GDM1 (cell line): ENCODE measurements at places on chromosomes 7 and 10.

- no peak for DNase-seq
Measured at GRCh38 chr7:157969995-157970394, 617.6 kb downstream of the PTPRN2 start.

DNA sequence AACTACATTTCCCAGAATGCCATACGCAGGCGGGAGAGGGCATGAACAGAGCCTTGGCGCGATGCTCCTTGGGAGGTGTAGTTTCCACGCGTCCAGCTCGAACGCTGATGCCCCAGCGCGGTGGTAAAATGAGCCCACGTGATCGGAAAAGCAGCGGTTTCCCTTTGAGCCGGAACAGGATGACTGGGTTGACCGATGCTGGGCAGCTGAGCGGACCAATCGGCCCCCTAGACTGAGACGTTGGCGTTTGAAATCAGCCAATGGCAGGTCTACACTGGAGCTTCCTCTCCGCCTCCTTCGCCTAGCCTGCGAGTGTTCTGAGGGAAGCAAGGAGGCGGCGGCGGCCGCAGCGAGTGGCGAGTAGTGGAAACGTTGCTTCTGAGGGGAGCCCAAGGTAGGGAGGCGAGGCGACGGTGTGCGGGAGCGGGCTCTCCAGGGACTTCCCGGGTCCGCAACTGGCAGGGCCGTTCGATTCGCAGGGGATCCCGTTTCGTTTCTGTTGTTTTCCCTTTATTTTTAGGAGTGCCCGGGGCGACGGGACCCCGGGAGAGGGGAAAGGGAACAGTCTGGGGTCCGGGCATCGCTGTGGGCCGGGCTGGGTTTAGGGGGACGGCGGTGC lies at the start of gene BUB3:
Gene BUB3, plus strand, starts transcription at position 311 of the 619 bp plus-strand sequence. CDS start 516 bp downstream, outside the sequence.
- DNase-seq: peak; percentile 98

DNA sequence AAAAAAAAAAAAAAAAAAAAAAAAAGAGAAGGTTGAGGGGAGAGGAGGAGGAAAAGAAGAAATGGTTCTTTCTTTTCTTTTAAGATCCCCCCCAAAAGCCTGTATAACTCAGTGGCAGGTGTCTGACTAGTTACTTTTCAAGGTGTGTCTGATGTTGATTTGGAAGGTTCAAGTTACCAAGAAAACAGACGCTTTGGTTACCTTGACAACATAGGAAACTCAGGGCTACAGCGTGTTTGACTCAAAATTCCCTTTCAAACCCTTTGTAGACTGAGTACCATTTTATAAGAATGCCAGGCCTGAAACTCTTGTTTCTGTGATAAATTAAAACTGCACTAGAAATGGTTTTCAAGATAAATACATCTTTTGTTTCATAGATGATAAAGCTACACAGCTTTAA lies 286.8 kb downstream of the SKIDA1 start:
- no peak for DNase-seq

DNA sequence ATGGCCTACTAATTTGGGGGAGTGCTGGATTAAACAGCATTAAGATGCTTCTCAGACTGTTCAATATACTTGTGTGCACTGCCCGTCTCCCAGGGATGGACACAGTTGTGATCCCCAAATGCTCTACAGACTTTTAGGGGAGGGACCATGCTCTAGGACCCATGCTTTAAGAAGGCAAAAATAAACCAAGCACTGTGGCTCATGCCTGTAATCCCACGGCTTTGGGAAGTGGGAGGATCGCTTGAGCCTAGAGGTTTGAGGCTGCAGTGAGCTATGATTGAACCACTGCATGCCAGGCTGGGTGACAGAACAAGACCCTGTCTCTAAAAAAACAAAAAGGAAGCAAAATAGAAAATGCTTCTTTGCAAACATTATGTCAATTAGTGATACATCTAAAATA lies 102.6 kb downstream of the VOPP1 start:
- DNase-seq: no peak

GRCh38 chr10:6217611-6218010 lies 14.9 kb downstream of the PFKFB3 start:
- no peak for DNase-seq

DNA sequence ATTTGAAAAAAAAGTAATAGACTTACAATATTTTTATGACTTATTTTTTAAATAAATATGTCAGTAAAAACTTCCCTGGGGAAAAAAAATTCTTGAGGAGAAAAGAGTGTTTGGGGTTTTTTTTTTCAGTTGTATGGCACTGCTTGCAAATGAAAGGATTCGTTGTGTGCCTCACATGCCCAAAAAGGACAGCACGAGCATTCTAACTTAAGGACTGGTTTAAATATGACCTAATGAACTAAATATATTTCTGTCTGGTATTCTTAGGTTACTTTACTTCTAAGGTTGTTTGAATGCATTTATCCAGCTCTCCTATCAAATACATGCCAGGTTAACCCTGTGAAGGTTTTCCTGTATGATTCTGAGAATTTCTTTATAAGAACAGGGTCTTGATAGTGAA lies 988 bp upstream of the CD36 start:
- no peak for DNase-seq

DNA sequence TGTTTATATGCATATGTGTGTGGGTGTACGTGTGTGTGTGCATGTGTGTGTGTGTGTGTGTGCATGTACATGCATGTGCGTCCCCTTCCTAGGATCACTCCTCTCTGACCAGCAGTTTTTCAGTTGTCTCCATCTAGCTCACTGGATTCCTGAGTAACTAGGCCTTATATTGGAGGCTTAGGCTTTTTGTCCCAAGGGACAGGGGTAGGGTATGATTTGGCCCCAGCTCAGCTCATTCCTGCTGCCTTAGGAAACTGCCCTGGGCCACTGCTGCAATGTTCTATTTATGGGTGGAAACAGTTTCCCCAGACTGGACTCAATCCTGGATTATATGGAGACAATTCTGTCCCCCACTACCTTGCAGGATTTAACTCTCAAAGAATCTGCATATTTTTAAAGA lies 68.8 kb upstream of the SDK1 start:
- no peak for DNase-seq

- DNase-seq: no peak
Measured at GRCh38 chr10:29688230-29688661, 53.5 kb upstream of the SVIL start.

GRCh38 chr7:81669476-81670105 lies 100.3 kb downstream of the HGF start:
- DNase-seq: no peak

GRCh38 chr7:134060874-134061273 lies 66.3 kb upstream of the LRGUK start:
- no peak for DNase-seq

DNA sequence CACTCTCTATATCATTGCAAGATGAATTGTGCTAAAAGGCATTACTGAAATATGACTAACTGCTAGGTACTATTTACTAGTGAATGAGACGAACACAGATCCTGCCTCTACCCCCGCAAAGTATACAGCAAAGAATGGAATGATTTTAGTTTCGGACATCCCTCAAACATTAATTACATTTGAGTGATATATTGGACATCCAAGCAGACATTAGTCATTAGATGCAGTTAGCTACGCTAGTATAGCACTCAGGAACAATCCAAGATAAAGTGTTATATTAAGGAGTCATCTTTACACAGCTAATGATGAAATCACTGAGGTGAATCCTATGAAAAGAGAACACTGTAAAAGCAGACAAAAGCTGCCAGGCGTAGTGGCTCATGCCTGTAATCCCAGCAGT lies 7.3 kb upstream of the TAF3 start:
- no peak for DNase-seq

DNA sequence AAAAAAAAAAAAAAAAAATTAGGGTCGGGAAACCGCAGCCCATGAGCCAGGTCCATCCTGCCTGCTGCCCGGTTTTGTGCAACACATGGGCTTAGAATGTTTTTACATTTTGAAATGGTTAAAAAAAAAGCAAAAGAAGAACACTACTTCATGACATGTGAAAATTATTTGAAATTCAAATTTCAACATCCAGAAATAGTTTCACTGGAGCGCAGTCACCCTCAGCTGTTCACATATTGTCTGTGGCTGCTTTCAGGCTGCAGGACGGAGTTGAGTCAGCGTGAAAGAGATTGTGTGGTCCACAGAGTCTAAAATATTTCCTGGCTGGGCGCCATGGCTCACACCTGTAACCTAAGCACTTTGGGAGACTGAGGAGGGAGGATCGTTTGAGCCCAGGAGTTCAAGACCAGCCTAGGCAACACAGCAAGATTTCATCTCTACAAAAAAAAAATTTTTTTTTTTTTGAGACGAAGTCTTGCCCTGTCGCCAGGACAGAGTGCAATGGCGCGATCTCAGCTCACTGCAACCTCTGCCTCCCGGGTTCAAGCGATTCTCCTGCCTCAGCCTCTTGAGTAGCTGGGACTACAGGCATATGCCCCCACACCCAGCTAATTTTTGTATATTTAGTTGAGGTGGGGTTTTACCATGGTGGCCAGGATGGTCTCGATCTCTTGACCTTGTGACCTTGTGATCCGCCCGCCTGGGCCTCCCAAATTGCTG lies 63.9 kb upstream of the ECHDC3 start:
- DNase-seq: no peak

GRCh38 chr7:12630513-12630819 lies 57.0 kb upstream of the ARL4A start:
- no peak for DNase-seq

DNA sequence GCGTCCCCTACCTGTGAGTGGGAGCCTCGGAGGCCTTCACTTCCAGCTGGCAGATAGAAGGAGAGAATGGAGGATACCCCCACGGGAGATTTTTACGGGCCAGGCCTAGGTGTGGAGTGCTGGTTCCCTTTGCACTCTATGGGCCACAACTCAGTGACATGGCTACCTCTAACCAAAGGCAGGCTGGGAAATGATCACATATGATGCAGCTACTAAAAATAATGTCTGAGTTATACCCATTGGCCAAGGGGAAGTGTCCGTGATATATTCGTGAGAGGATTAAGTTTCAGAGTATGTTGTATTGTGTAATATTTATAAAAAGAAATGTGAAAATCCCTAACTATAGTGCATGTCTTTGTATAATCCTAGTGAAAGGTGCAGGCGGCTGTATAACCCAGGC lies 13.5 kb upstream of the HIPK2 start:
- DNase-seq: no peak

GRCh38 chr10:67151471-67151870 lies 225.6 kb downstream of the LRRTM3 start:
- DNase-seq: no peak

DNA sequence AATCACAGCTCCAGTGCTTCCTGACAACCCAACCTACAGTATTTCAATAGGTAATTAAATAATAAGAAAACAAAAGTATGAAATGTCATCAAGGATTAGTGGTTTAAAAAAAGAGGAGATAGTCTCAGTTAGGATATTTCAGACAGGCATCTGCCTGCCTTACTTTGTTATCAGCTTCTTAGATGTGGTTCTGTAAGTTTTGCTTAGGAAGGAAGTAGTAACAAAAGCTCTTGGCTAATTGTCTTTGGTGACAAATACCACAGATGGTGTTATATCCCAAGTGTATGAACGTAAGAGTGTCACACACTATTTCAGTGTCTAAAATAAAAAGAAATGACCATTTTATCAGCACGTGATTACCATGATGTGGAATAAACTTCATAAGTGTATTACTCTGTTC lies 9.8 kb upstream of the ACTA2 start:
- DNase-seq: no peak

- no peak for DNase-seq
Measured at GRCh38 chr10:31456468-31456867, 137.5 kb downstream of the ZEB1 start.

- DNase-seq: no peak
Measured at GRCh38 chr10:13221572-13221971, 12.6 kb downstream of the UCMA start.

GRCh38 chr7:44045226-44046014 lies 918 bp downstream of the DBNL start:
- no peak for DNase-seq

- DNase-seq: no peak
Measured at GRCh38 chr7:121621937-121622336, 225.8 kb upstream of the FAM3C start.

GRCh38 chr7:85004402-85004801 lies 182.5 kb downstream of the SEMA3D start:
- DNase-seq: no peak

DNA sequence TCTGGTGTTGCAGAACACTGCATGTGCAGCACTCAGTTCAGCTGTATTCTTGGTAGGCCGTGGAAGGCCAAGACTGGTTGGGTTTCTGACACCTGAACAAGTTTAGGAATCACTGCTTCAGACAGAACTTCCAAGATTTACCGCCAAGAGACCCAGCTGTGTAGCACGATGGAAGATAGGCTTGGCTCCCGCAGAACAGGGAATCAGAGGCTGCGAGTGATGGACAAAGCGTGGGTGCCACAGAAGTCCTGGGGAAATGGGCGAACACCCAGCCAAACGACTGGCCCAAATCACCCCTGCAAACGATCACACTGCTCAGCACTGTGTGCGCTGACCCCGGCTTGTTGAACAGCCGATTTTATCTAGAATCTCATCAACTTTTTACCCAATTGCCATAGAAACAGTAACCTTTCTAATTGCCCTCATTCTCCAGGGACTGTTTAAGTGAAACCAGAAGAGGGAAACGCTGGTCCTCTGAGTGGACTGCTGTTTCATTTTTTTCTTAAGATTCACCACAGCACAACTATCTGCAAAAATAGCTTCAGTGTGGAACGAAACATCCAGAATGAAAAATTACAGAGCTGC lies 17.9 kb downstream of the ZFAND2A start:
- DNase-seq: no peak
